Cardiac septum (tissue), 1 donor: ENCODE measurements at places on chromosomes 1 and 21. TPM values are rescaled to one million over a fixed set of nuclear protein-coding genes. Genes with fewer than 3 reads are reported as not detected.

- DNase-seq: no peak
Measured at GRCh38 chr1:17120481-17120877, 1.2 kb upstream of the PADI2 start.

DNA sequence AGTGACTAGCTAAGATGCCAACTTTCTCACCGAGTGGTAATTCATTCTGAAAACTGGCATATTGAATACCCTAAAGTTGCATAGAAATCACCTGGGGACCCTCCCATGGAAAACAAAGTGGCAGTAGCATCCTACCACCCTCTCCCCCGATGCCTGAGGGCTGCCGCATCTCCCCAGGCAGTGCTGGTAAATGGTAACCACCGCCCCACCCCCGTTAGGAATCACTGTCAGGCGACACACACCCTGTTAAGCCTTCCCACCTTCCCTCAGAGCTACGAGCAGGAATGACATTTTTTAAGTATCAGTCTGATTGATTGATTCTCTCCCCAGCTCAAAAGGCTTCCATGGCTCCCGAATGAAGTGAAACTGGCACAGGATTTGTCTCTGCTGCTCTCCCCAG lies 28.3 kb downstream of the TMPRSS2 start:
- DNase-seq: no peak

DNA sequence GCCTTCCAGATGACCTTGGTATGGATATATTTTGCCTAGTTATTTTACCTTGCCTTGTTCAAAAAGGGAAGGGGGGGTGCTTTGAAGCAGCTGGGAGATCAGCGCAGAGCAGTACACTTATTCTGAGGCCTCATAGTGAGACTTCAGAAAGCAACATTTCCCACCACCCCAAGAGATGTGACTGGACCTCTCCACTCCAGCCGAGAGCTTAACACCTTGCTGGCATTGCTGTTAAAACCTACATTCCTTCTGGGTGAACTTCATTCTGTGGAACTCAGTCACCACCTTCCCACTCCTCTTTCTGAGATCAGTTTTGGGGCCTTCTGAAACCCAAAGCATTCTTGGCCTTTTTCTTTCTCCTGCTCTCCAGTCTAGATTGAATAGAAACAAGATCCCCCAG lies 148.7 kb downstream of the BARHL2 start:
- no peak for DNase-seq

DNA sequence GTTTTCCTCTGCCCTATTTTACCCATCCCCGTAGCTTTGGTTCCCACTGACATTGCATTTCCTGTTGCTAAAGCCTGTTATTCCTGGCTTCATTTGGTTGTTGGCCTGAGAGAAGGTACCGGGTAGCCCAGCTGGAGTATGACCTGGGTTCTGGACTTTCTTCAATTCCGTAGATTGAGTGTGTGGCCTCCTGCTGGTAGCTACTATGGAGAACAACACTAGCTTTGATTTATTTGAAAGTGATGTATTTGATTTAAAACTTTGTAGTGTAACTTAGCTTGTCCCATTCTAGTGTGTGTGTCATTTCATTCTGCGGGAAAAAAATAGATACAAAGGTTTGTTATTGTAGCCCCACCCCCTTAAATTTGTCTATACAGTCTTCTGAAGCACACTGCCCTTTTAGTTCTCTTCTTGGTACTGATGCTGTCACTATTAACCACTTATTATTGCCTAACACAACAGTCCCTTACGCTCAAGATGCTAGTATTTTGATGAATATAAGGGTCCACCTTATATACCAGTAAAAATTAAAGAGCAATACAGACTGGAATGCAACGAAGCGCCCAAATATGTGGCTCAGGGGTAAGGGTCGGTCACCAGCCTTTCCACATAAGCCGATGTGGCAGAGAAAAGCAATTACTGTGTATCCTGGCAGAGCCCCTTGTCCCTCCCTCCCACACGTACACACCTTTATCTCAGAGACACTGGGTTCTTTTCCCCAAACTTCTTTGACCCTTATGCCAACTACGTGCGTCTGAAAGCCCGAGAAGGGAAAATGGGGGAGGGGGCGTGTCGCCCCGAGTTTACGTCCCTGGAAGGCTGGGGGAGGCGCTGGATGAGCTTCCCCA lies 643 bp upstream of the MOV10 start:
- no peak for DNase-seq

DNA sequence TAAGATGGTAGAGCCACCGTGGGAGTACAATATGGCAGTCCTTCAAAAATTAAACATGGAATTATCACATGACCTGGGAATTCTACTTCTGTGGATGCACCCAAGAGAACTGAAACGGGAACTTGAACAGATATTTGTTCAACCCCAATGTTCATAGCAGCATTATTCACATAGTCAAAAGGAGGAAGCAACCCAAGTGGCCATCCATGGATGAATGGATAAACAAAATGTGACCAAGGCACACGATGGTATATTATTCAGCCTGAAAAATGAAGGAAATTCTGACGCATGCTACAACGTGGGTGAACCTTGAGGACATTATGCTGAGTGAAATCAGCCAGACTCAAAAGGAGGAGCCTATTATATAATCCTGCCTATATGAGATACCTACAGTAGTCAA lies 22.8 kb upstream of the LAPTM5 start:
- no peak for DNase-seq

- DNase-seq: no peak
Measured at GRCh38 chr1:66396212-66396890, 137.6 kb upstream of the SGIP1 start.

DNA sequence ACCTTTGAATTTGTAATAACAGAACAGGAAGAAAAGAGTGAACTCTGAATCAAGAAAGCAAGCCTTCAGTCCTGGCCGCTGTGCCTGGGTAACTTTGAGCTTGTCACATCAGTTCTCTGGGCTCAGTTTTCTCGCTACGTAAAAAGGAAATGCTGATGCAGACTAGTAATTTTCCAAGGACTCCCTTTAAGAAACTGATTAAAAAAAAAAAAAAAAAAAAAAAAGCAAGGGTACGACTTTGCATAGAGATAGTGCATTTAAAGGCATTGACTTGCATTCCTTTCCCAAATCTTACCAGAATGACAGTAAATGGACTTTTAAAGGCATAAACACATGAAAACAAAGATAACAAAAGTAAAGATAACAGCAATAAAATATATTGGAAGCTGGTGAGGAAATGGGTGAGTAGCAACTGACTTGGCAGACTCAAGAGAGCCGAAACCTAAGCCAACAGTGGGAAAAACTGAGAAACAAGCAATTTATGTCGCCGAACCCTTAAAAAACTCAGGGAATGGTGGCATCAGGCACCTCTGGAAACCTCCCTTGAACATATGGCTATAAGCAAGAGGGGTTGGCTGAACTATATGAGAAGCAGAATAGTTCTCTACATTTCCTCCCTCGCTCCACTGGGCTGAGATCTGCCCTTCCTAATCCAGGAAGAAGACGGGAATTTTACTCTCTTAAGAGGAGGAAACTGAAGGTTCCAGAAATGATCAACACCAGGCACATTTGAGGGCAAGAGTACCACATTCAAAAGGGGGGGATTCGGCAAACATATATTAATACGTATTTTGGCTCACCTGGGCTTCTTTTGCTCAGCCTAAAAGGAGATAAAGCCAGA lies 189.2 kb downstream of the CDC7 start:
- DNase-seq: no peak

DNA sequence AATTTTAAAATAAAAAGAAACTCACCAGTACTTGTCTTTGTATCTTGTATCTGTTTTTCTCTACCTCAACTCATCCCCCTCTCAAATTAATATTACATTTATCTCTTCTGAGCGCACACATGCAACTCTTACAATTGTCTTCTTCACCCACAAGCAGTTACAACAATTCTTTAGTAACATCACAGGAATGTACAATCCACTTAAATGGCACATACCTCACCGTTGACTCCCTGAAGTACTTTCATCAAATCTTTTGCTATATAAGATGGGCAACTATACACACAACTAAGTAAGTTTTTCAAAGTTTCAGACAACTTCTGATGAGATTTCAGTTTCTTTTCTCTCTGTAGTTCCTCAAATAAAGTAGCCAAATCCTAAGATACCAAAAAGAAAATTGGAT lies 28.3 kb downstream of the HEATR1 start:
- no peak for DNase-seq

DNA sequence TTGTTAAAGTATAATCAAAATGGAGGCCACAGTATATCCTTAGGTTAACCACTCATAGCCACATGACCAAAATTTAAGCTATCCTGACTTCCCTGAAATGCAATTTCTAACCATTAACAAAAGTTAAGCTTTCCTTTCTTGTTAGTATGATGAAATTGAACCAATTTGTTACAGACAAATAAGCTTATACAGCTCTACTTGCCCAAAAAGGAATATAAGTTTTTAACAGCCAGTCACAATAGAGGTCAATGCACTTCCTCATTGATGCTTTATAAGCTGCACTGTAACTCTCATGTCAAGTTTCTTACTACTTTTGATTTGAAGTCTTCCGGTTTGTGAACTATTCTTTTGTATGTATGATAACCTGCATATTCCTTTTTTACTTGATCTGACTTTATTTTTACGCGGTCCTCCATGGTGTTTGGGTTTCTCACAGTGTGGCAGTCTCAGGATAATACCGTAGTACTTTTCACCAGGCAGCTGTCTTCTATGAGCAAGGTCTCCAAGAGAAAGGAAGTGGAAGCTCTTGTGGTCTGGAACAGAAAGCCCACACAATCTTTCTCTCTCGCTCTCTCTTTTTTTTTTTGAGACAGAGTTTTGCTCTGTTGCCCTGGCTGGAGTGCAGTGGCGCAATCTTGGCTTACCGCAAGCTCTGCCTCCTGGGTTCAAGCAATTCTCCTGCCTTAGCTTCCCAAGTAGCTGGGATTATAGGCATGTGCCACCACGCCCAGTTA lies 331.6 kb downstream of the SRGAP2C start:
- DNase-seq: no peak

- no peak for DNase-seq
Measured at GRCh38 chr1:82455342-82455741, 654.6 kb downstream of the ADGRL2 start.

- DNase-seq: no peak
Measured at GRCh38 chr1:155324717-155325602, 4.3 kb downstream of the RUSC1 start.

- no peak for DNase-seq
Measured at GRCh38 chr1:8137481-8138244, 111.6 kb upstream of the ERRFI1 start.

DNA sequence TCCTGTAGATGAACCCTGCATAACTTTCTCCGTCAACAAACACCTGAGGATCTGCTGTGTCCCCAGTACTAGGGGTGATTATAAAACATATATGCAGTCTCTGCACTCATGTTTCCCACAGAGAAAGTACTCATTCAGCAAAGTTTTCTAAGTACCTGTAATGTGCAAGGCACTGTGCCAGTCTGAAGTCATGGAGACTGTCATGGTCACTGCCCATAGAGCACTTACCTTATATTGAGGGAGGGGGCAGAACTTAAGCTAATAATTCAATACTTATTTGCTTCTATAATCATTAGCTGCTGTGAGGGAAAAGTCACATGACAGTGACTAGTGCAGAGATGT lies 41.2 kb downstream of the MAP3K21 start:
- no peak for DNase-seq

DNA sequence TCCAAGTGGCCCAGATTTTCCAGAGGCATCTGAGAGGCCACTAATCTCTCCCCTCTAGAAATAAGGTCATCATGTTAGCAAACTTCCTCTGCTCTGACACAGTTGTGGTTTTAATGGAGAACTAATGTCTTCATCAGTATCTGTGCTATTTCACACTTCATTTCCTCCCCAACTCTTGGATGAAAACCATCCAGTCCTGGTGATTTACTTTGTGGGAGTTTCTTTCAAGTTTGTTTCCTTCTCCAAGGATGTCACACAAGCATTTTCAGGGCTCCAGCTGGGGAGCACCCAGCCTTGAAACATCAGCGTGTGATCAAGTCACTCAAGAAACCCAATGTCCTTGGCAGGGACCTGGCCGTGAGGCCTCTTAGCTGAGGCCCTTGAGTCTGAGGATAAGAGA lies 38.8 kb downstream of the TBX15 start:
- DNase-seq: no peak

DNA sequence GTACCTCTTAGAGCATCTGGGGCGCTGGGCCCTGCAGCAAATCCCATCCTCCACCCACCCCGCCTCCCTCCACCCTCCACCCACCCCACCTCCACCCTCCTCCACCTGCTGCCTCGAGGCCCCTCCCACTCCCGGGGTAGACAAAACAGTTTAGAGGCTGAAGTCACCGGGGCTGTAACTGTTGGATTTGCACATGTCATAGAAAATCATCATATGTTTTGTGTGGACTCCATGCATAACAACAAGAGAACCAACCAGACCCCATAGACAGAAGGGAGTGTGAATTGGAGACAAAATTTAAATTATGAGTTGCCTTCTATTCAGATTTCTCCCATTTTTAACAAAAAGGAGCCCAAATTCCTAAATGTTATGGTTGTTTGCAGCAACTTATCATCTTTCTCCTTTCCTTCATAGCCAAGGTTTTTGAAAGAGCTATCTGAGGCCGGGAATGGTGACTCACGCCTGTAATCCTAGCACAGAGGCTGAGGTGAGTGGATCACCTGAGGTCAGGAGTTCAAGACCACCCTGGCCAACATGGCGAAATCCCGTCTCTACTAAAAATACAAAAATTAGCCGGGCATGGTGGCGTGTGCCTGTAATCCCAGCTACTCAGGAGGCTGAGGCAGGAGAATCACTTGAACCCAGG lies 28.2 kb upstream of the LGALS8 start:
- no peak for DNase-seq

GRCh38 chr1:15286452-15286851 lies 39.4 kb downstream of the FHAD1 start:
- no peak for DNase-seq

- peak; percentile 90 for DNase-seq
Measured at GRCh38 chr1:156502894-156503697, 2.5 kb upstream of the MEF2D start.

- no peak for DNase-seq
Measured at GRCh38 chr21:37538971-37539590, 172.5 kb downstream of the DYRK1A start.

DNA sequence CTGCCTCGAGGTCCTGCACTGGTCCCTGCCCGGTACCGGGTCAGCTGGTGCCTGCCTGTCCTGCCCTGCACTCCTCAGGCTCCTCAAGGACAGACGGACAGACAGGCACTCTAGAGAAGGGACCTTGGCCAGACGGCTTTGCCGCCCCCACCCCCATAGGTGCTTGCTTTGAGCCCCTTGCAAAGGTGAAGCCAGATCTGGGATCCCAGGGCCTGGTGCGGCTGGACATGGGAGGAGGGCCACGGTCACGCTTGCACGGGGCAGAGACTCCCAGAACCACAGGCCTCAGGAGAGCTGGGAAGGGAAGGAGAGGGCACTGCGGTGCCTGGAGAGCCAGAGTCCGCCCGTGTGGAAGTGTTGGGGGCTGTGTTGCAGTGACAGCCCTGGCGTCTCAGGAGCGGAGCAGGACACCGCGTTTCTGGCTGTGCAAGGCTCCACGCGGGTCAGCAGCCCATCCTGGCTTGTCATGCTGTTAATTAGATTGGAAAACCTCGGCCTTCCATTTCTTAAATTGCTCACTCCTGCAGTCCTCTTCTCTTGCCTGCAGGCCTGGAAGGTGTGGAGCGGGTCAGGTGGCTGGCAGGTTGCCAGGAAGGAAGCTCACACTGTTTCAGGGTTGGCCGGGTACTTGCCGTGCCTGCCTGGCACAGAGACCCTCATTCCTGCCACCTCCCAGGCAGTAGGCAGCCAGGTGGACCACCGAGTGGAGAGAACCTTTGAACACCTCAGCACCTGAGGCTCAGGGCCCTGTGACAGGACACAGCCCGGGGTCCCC lies 16.3 kb downstream of the COL18A1 start:
- DNase-seq: peak; percentile 72

Gene BACE2
- 20.0 TPM for total RNA-seq

Gene OR2M4
- total RNA-seq: not detected

Gene PALMD
- 67.0 TPM for total RNA-seq

Gene VAMP4
- 8.7 TPM for total RNA-seq

Gene OR2G6
- not detected for total RNA-seq

Gene PPIH
- 18.3 TPM for total RNA-seq

Gene EDARADD
- 0.43 TPM for total RNA-seq

Gene SPRR3
- total RNA-seq: not detected
